ENCODE measurements at places on chromosomes 3 and 15. TPM values are rescaled to one million over a fixed set of nuclear protein-coding genes. Genes with fewer than 3 reads are reported as not detected.

DNA sequence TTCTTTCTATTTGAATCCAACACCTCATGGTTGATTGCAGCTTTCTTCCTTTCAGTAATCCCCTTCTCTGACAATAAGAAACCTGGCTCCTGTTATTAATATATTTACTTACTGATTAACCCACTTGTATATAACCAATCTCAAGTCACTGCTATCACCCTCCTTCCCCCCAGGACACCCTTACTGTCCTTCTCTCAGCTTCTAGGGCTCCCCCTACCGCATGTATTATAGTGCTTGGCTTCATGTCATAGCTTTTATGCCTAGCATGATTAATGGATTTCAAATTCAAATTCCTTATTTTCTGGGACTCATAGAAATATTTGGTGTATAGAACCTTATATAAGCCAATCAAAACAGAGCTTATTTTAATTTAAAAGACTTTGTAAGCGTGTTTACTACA, 75.7 kb upstream of the BNIP2 start:
- H3K27me3 ChIP-seq, result no peaks in the 10 kb centered on the region
- DNase-seq, result no peak
- no peak overlapping the region for H3K27ac ChIP-seq
- no peak overlapping the region for H3K4me3 ChIP-seq
- H3K4me1 ChIP-seq, result no peaks in the 10 kb centered on the region

DNA sequence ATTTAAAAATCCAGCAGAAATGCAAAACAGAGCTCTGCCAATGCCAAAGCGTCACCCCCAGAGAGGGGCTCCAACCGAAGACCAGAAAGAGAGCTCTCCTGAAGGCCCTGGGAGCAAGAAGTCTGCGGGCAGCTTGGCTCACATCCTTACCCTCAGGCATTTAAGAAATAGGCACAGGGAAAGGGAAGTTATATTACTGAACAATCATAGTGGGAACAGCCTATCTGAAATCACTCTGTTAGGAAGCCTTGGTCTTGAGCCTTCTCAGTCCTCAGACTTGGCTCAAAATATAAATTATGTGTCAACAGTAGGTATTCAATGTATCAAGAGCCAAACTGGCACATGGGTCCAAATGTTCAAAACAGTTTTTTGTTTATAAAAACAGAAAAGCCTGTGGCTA, 10.3 kb upstream of the PPARG start:
- no peaks in the 10 kb centered on the region for H3K4me1 ChIP-seq
- H3K36me3 ChIP-seq, result no peaks in the 10 kb centered on the region

- H3K4me1 ChIP-seq, result no peaks in the 10 kb centered on the region
- H3K4me3 ChIP-seq, result no peak overlapping the region
- no peaks in the 10 kb centered on the region for H3K27me3 ChIP-seq
- no peak overlapping the region for H3K27ac ChIP-seq
Measured at GRCh38 chr15:31472636-31473384, 146.2 kb downstream of the KLF13 start.

DNA sequence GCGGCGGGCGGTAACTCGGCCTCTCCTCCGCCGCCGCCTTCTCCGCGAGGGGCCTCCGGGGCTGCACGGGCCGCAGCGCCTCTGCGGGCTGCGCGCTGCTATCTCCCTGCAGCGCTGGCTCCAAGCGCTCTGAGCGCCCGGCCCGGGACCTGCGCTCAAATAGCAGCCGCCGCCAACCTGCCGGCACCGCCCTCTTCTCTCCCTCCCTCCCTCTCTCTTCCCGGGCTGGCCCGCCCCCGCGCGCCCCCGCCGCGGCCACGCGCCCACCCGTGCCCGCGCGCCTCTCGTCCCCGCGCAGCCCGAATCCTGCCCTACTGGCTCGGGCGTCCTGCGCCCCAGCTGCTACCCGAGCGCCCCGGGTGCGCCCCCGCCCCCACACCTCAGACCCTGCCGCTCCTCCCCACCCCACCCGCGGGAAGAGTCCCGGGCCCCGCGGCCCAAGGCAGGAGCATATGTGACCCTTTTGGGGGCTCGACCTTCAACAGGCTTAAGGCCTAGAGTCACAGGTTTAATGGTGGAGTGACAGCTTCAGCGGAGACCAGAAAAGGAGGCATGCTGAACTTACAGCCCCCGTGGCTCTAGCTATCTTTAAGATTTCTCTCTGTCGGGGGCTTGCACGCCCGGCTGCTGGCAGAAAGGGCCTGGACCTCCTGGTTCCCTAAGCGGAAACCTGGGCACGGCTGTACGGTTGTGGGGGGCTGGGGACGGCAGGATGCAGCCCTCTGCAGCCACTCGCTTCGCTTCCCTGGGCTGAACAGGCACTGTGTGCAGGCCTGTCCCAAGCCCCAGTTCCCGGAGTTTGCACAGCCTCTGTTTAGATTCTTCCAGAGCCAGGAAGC, at the start of gene CACNA2D2:
CACNA2D2 (minus strand) TSS at position 131 of the 839 bp plus-strand sequence. CDS start 211 bp downstream, outside the sequence.
- H3K36me3 ChIP-seq, result no peaks in the 10 kb centered on the region
- no peaks in the 10 kb centered on the region for H3K4me1 ChIP-seq
- peak; percentile 61 for DNase-seq
- peak within 1 kb of the TSS; percentile 75 for H3K4me3 ChIP-seq
- peak within 1 kb of the TSS; percentile 36 for H3K27ac ChIP-seq
- H3K27me3 ChIP-seq, result no peaks in the 10 kb centered on the region

DNA sequence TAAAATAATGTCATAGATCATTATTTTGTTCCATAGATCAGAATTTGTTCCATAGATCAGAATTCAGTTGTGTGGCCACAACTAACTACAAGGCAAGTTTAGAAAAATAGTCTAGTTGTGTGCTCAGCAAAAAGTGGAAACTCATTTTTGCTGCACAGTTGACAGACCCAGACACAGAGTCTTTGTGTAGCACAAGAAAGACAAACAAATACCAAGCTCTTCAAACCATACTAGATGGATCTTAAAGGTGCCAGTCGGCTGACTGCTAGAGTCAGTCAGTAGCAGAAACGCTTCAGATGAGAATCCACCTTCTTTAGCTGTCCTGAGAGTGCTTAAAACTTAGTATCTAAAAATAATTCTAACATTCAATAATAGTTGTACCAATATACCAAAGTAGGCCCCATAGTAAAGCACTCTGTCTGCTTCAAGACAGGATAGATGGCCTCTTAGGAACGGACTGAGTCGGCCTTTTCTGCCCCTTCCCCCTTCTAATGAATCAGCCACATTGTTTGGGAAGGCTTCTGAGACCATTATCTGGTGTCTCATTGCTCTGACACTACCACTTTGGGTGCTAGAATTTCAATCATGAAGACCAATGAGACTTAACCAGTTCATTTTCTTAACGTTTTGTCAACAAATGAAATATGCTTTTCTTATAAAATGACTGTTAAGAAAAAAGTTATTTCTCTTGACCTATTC, 27.7 kb upstream of the SLC4A7 start:
- H3K36me3 ChIP-seq, result no peaks in the 10 kb centered on the region
- no peaks in the 10 kb centered on the region for H3K27me3 ChIP-seq
- no peak overlapping the region for H3K4me3 ChIP-seq
- no peak for DNase-seq

DNA sequence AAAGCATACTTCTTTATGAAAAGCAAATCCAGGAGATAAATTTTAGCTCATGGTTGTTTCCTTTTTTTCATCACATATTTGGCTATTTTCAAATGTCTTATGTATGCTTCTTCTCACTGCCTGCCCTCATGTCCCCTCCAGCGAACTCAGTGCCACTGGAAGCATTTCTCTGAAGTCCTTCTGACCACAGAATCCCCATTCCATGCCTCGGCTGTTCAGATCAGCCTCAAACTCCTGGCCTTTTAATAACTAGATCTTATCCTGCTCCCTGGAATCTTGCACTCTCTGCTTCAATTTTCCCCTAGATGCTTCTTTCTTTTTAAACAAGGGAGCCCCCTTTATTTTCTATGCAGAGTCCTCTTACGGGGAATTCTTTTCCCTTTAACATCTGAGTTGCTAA, 10.1 kb downstream of the ETV5 start:
- H3K36me3 ChIP-seq, result no peaks in the 10 kb centered on the region
- peak overlapping the region; percentile 46 for H3K27ac ChIP-seq
- no peak for DNase-seq
- peaks cover 40% of the 10 kb centered on the region for H3K4me1 ChIP-seq

DNA sequence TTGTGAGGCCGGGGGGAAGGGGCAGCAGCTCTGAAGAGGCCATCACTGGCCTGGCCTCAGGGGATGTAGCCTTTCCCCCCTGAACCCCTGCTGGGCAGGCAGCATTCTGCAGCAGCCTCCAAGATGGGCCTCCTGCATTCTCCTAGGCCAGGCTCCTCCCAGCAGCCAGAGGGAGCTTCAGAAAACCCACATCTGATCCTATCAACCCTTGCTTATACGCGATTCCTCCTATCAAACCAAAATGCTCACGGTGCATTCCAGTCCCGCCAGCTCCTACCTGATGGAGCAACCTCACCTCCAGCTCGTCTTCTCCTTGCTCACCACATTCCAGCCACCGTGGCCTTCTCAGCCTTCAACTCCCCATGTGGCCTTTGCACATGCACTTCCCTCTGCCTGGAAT, 85.7 kb downstream of the MEGF11 start:
- no peak for DNase-seq
- H3K4me1 ChIP-seq, result no peaks in the 10 kb centered on the region
- H3K36me3 ChIP-seq, result no peaks in the 10 kb centered on the region
- H3K27me3 ChIP-seq, result peaks cover 5% of the 10 kb centered on the region
- no peak overlapping the region for H3K4me3 ChIP-seq

- DNase-seq, result no peak
- H3K4me1 ChIP-seq, result no peaks in the 10 kb centered on the region
- H3K27ac ChIP-seq, result no peak overlapping the region
- no peaks in the 10 kb centered on the region for H3K36me3 ChIP-seq
Measured at GRCh38 chr3:3110749-3111361, 681 bp upstream of the IL5RA start.

DNA sequence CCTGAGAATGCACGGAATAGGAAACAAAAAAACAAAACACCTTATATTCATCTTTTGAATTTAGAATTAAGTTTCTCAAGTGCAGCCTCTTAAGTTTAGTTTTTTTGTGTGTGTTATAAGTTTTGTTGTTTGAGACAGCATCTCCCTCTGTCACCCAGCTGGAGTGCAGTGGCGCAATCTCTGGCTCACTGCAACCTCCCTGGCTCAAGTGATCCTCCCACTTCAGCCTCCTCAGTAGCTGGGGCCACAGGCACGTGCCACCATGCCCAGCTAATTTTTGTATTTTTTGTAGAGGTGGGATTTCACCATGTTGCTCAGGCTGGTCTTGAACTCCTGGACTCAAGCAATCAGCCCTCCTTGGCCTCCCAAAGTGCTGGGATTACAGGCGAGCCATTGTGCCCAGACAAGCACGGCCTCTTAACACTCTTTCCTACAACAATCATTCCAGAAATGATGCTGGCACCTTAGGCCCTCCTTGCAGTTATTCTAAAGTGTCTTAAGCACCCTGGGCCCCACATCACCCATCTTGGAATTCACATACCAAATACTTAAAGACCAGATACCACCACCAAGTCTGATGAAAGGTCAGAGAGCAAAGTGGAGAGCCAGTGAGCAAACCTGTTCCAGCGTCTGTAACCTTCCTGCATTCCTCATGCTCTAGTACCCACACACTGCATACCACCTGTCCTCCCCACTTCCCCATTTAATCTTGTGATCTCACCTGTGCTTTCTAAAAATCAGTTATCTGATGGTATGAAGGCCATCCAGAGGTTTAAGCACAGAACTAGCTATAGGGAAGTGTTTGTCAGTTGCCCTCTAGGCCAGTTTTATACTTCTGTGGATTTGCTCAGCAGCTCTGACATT, 6.9 kb upstream of the SPG11 start:
- no peak for DNase-seq
- no peaks in the 10 kb centered on the region for H3K36me3 ChIP-seq
- no peak overlapping the region for H3K4me3 ChIP-seq

DNA sequence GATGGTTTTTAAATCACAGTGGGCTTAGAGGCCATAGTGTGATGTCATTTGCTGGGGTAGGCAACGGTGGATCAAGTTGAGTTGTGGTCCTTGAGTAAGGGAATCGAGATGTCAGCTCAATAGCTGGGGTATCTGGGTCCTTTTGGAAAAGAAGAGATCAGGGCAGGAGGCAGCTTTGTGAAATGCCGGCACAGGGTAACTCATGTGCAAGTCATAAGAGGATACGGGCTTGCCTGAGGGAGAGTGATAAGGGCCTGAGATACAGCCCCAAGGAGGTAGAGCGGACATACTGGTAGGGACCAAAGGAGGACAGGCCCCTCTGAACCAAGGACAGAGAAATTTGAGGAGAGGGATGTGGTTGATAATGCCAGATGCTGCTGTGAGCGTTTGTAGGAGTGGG, 4.2 kb upstream of the FAM131A start:
- H3K4me3 ChIP-seq, result no peak overlapping the region
- DNase-seq, result no peak
- peak overlapping the region; percentile 90 for H3K27ac ChIP-seq
- H3K27me3 ChIP-seq, result no peaks in the 10 kb centered on the region
- peaks cover 72% of the 10 kb centered on the region for H3K36me3 ChIP-seq
- H3K4me1 ChIP-seq, result peaks cover 40% of the 10 kb centered on the region

DNA sequence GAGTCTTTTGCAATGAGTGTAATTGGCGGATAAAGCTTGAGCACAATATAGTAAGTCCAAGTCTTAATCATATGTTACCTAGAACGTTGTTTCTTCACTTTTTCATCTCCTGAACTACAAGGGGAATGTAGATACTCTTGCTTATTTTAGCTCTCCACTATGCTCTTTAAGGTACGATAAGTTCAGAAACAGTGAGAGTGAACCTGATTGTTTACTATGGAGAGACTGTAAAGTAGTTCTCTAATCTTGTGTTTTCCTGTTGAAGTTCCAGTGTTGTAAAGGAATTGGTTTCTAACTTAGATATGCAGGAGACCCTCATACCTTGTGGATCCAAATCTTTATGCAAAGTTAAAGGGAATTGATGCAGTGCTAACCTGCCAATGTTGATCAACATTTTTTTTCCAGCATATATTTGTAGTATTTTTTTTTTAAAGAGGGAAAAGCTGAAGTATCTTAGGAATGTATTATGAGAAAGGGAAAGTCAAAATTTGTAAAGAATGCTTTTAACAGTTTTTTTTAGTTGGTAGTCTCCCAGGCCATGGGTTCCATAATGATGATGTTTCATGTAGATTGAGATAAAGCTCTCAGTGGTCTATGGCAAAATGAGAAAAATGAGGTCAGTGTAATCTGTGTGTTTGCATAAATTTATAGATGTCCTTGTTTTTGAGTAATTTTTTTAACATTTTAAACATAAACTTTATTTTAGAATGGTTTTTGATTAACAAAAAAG, 14.9 kb downstream of the ATP11B start:
- H3K4me3 ChIP-seq, result no peak overlapping the region
- no peaks in the 10 kb centered on the region for H3K27me3 ChIP-seq
- H3K27ac ChIP-seq, result no peak overlapping the region
- H3K36me3 ChIP-seq, result no peaks in the 10 kb centered on the region
- peaks cover 63% of the 10 kb centered on the region for H3K4me1 ChIP-seq

- no peak overlapping the region for H3K27ac ChIP-seq
- H3K4me1 ChIP-seq, result no peaks in the 10 kb centered on the region
- H3K27me3 ChIP-seq, result no peaks in the 10 kb centered on the region
Measured at GRCh38 chr3:19668163-19668562, 265.9 kb downstream of the EFHB start.

The LDHAL6B gene
- total RNA-seq, result not detected

The GHSR gene
- total RNA-seq, result not detected

The TGM5 gene
- 0.78 TPM for total RNA-seq

The FAM81A gene
- total RNA-seq, result 0.37 TPM

The XXYLT1 gene
- 1.8 TPM for total RNA-seq
